Right ventricle myocardium superior (tissue), 1 donor: ENCODE measurements at places on chromosomes 2 and 18. TPM values are rescaled to one million over a fixed set of nuclear protein-coding genes. Genes with fewer than 3 reads are reported as not detected.

DNA sequence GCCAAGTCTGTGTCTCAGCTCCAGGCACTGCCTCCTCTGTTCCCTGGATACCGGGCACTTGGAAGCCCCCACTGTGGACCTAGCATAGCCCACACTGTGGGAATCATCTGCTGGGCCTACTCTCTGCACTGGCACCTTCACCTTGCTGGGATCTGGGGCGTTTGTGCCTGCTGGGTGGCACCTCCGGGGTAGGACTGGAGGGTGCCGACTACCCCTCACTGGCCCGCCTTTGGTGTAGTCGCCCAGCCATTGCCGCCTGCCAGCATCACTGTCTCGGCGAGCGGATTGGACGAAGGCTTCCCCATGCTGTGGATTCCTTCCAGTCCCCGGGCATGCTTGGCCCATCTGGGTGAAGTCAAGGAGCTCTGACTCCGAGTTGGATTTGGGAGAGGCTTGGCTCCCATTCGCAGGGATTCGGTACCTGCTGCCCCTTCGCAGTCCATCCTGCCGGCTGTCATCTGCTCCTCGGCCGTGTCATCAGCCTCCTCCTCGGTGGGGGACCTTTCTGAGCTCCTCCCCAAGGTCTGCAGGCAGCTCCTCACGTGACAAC is 180.6 kb upstream of the HDAC4 start:
- no peak for DNase-seq

GRCh38 chr2:38659115-38659514 is 6.8 kb upstream of the GALM start:
- no peak for DNase-seq

GRCh38 chr18:45104049-45104395 is 423.3 kb downstream of the SETBP1 start:
- no peak for DNase-seq

Gene KIAA2012
- total RNA-seq: not detected

GRCh38 chr2:36538335-36538734 is 59.6 kb downstream of the FEZ2 start:
- DNase-seq: no peak
